ENCODE measurements at places on chromosomes 2 and 18.

- no peak for DNase-seq
Measured at GRCh38 chr2:234724850-234725249, 227.0 kb upstream of the SH3BP4 start.

GRCh38 chr18:36378205-36378604, 80.7 kb downstream of the FHOD3 start:
- DNase-seq: no peak

DNA sequence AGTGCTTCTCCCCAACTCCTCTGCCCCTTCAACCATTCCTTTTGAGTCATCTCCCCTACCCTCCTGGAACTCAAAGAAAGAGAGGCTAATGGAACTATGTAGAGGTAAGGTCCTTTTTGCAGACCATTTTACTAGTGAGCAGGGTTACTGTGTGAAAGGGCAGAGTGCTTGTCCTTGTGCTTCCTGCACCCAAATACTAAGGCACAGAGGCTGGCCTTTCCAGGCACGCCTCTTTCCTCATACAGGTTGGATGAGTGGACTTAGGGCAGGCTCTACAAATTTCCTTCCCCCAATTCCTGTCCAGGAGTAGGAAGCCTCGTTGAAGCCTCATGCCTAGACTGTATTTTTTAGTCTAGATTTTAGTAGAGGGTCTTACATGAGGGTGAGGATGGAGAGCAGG, 288.8 kb upstream of the SLC14A2 start:
- DNase-seq: no peak

GRCh38 chr18:55405893-55406406, 182.0 kb downstream of the TCF4 start:
- no peak for DNase-seq
